ENCODE measurements at places on chromosomes 4 and X.

DNA sequence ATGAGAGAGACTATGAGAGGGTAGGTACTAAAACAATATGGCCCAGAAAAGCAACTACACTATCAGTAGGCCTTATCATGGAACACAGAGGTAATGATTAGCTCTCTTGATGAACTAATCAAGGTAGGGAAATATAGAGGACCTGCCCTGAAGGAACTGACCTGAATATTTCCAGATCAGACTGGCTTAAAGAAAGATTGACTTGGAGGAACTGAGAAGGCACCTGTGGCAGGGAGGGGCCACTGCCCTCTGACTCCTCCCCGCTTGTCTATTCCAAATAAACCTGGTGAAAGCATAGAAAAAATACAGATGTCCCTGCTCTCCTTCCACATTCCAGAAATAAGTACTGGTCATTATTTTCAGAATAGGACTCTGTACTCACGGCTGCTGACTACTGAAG is 5.5 kb downstream of the RPS6KA6 start:
- DNase-seq: no peak

DNA sequence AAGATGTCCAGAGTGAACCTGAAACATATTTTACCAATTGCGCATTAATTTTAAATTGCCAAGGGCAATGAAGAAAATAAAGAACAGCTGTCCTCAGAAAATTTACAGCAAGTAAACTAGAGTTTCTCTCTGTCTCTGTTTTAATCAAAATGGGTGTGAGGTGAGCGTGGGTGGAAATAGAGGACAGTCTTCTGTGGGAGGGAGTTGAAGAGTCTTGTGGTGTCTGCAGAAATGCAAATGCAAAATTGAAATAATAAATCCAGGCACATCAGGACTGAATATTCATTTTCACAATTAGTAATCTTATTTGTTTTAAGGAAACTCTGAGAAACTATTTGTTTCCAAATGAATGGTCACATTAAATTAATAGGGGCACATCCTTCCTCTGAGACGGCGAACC is 192.0 kb downstream of the ARHGAP10 start:
- no peak for DNase-seq

DNA sequence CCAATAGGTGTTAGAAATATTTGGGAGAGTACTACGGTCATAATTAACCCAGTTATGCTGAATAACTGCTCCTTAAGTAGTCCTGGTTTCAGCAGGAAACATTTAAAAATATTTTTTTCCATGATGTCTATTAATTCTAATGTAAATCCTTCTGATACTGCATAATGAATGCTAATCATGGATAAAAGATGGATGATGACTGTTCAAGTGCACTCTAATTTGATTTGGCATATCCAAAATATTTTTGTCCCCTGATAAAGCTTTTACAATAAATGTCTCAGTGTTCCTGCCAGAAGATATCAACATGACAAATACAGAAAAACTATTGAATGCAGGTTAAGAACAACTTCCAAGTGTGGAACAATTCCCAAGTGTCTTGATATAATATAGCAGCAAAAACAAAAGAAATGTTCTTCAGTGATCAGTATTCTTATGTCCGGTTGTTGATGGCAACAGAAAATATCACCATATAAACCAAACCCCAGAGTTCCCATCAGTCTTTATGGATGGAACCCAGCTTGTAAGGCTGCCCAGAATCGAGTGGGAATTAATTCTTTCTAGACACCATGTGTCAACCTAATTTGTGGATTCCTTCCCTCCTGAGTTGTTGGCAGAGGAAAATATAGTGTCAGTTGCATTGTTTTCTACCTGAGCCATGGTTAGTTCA is 205.4 kb upstream of the GK2 start:
- DNase-seq: no peak

DNA sequence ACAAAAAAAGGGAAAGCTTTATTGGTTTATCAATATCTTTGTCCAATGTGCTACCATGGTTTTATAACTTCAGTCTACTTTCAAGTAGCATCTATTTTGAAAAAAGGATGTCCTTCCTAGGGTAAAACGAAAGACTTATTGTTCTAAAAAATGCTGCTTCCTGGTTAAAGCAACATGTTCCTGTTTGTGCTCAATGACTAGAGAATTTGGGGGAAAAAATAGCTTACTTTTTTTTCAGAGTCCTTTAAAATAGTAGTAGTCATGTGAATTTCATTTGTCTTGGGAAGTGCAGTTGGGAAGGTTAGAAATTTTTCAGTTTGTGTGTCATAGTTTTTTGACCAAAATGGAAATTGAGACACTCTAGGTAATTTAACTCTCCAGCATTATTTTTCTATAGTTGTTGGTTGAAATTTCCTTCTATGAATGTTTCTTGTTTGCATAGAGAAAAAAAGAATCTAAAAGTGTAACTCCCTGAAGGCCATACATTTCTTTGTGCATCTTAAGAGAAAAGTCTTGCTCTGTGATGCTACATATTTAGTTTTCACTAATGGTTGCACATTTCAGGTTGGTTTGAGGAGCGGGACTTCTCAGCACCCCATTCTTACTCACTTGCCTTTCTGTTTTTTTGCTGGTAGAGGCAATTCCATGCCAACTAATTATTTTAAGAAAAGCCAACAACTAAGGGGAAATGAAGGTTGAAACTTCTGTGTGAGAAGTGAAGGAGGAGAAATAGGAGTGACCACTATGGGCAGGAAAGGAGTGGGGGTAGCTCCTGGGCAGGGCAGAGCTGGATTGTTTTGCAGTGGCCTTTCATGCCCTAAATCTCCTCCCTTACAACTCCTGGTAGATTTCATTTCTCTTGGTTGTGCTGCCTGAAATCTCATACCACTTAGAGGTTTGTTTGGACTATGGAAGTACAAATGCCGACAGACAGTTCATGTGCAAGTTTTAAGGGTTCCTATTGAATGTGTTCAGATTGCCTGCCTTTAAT is 76.4 kb downstream of the RAPGEF2 start:
- no peak for DNase-seq

DNA sequence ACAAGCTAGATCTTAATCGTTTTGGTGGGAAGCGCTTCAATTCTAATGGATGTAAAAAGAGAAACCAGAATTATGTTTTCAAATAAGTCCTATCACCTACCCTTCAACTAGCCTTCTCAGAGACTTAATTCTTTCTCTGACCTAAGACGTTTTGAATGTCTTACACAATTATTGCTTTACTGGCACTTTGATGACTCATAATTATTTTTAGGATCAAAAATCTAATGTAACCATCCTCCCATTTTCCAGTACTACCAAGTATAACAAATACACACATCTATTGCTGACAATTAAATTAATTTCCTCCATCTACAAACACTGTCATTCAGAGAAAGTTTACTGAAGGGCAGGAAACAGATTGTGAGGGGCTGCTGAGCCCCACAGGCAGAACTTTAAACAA is 108.6 kb downstream of the PPP3CA start:
- DNase-seq: no peak

DNA sequence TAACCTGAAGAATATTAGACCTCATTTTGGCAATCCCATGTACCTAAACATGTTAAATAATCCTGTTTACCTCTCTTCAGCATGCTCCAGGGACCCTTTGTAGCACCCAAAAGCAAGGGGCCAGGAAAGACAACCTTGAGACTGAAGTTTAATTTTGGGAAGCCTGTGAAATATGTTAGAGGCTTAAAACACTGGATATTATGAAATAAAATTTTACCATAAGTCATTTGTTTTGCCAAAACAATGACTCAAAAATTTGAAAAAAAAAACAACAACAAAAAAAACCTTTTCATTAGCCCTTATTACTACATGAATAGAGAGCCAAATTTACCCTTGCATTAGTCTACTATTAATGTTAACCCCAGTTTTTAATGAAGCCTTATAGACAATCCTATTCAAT is 49.7 kb downstream of the HMGB2 start:
- no peak for DNase-seq

GRCh38 chrX:54979432-54979831 is 14.6 kb downstream of the PFKFB1 start:
- DNase-seq: no peak

DNA sequence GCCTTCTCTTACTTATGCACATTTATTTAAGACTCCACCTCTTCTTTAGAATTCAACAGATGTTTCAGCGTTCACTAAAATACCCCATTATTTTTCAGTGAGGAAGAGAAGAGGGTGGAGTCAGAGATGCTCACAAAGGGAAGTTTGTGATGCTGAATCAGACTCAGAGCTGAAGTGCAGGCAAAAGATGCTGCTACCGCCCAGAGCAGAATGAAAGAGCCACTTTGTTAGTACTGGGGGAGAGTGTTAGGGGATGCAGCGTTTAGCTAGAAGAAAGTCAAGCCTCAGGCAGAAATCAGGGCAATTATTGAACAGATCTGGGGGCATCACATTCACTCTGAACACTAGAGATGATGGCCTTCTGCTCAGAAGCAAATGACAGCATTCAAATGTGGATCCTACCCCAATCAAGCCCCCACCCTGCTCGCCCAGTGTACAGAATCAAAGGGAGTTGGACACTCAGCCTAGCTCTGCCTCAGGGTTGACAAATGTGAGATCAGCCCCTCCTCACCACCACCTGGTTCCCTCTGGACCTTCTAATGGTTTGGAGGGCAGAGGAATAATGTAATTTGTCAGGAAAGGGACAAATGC is 138.3 kb downstream of the UNC5C start:
- DNase-seq: no peak

DNA sequence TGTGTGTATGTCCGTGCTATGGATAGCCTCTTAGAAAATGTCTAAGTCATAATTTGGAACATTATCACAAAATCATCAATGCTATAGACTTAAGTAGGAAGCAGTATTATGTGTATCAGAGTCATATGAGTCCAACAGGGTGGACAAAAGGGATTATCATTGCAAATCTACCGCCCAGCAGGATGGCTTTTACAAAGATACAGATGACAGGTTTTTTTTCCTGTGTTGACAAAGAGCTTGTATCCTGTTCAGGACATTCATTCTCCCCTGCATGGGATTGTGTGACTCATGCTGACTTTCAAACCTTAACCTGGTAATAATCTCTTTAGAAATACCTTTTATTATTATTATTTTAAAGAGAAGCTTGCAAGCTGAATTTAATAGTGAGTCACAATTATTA is 310.3 kb upstream of the GNPDA2 start:
- no peak for DNase-seq

DNA sequence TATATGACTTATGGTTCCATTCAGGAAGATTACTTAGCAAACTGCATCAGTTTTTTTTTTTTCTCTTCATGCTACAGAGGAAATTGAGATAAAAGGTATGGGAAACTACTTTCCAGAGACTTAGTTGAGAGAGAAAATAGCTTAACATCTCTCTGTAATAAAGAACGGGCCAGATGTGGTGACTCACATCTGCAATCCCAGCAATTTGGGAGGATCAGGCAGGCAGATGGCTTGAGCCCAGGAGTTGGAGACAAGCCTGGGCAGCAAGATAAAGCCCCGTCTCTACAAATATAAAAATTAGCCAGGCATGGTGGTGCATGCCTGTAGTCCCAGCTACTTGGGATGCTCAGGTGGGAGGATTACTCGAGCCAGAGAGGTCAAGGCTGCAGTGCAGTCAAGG is 271.2 kb upstream of the TENM3 start:
- no peak for DNase-seq

DNA sequence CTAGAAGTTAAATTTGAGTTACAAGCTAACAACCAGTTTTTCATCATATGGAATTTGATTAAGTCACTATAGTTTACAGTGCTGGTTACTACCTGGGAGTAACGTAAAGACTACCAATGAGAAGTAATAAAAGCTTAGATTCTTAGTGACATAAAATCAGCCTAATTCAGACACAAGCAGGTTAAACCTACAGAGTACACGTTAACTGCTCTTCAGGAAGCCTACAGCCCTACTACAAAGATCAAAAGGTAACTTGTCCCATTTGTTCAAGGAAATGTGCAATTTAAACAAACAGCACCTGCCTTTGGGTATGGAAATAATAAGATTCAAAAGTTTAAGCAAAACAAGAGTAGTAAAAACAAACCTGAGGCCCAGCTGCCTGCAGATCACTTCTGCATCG is 21.5 kb downstream of the PRSS12 start:
- DNase-seq: no peak

Measured in activated CD4-positive, alpha-beta T cell treated with anti-CD3 and anti-CD28 coated beads, Interleukin-2, amount 50 U/mL, for 48 hours (primary cell).